ENCODE measurements at places on chromosomes 12 and 14.

GRCh38 chr12:53207042-53207441, at the start of gene ITGB7:
Gene ITGB7 (minus strand): TSS chr12:53207251. CDS start chr12:53200443, 6,808 bp downstream.
- peak; percentile 62 for DNase-seq

- DNase-seq, result no peak
Observed at GRCh38 chr14:66092206-66092605, 394.0 kb upstream of the CCDC196 start.

DNA sequence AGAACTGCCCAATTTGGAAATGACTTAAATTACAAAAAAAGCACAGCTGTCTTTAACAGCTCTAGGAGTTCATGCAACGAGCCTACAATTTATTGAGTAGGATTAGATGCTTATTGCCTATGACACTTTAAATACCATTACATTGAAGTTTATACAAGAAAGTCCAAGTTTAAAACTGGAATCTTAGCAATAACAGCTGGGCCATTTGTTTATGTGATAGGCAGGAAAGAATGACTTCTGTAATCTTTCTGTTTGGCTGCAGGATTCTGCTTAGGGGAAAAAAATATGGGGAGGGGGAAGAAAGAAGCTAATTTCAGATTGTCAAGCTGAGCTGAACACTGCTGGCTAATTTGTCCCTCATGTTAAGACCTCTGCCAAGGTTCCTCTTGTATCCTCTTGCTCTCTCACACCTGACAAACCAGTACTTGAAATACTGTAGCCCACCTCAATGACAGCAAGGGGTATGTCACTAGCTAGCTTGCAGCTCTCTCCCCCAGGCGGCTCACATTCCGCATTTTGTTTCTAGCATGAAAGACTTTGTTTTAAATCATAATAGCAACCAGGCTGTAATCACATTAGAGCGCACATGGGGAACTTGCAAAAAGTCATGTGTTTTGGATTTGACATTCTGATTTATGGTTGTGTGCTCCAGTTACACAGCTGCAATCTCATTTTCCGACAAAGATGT, 384.8 kb downstream of the BMP4 start:
- no peak for DNase-seq

GRCh38 chr12:94265966-94266745, 117.8 kb downstream of the PLXNC1 start:
- no peak for DNase-seq

GRCh38 chr12:89935850-89936249, 227.2 kb upstream of the ATP2B1 start:
- no peak for DNase-seq

DNA sequence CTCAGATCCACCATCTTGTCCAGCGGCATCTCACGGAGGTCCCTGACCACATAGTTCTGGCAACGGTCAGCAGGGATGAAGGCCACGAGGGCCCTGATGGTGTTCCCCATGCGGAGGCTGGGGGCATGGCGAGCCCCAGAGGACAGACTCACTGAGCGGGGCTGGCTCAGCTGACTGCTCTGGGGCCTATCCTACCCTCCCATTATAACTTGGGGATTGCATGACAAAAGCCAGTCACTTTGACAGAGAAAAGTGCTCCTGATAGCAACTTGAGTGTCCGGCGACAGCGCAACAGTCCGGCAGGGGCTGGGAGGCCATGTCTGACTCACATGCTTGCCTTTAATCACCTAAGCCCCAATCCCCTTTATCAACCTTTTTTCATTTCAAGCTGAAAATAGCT, at the start of gene LRRC10:
Gene LRRC10 (minus strand): TSS at position 179 of the 400 bp plus-strand sequence. CDS start 69 bp downstream, at position 110.
- no peak for DNase-seq

- no peak for DNase-seq
Observed at GRCh38 chr12:41367726-41368405, 179.7 kb downstream of the PDZRN4 start.

DNA sequence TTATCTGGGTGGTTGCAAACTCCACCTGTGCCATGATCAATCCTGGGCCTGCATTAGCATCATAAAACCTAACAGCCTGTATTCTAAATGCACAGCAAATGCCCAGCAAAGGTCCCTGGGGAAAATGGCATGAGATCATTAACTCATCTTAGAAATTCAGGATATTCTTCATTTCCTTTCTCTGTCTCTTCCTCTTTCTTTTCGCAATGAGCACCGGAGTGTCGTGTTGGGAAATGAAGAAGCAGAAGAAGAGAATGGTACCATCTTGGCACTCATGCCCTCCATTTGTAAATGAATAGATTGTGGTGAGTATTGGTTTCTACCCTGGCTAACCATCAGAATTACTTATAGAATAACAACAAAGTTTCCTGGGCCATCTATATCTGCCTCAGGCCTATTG, 193.6 kb downstream of the GALC start:
- DNase-seq, result no peak

Data from effector memory CD8-positive, alpha-beta T cell (primary cell).